Immature natural killer cell (primary cell): ENCODE measurements at places on chromosomes 1 and 21. TPM values are rescaled to one million over a fixed set of nuclear protein-coding genes. Genes with fewer than 3 reads are reported as not detected.

Gene STUM
- not detected for polyA plus RNA-seq

DNA sequence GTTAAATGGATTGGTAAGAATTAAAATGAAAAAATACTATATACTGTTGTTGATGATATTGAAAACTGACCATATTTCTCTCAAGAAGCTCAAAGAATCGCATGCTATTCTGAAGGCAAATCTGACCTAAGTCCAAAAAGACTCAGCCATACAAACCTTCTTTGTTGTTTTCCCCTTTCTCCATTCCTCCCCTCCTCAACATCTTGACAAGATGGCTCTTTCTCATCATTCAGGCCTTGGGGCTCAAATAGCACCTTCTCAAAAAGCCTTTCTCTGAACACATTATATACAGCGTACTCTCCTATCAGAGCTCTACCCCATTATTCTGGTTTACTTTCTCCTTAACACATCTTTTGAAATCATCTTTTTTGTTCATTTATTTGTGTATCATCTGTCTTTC, 17.2 kb downstream of the COLGALT2 start:
- H3K36me3 ChIP-seq: no peaks in the 10 kb centered on the region
- H3K4me1 ChIP-seq: peaks cover 27% of the 10 kb centered on the region
- no peak overlapping the region for H3K4me3 ChIP-seq
- H3K27ac ChIP-seq: no peak overlapping the region

Gene IL19
- not detected for polyA plus RNA-seq

- H3K27me3 ChIP-seq: peaks cover 4% of the 10 kb centered on the region
- no peak overlapping the region for H3K4me3 ChIP-seq
- no peaks in the 10 kb centered on the region for H3K36me3 ChIP-seq
- no peak overlapping the region for H3K27ac ChIP-seq
- DNase-seq: no peak
- H3K4me1 ChIP-seq: no peaks in the 10 kb centered on the region
These were observed 55.2 kb downstream of the LHX9 start for GRCh38 chr1:197972406-197972805.

- peak; percentile 84 for DNase-seq
- peak within 1 kb of the TSS; percentile 90 for H3K27ac ChIP-seq
- no peaks in the 10 kb centered on the region for H3K36me3 ChIP-seq
- H3K4me1 ChIP-seq: peaks cover 20% of the 10 kb centered on the region
- peaks cover 17% of the 10 kb centered on the region for H3K27me3 ChIP-seq
- peak within 1 kb of the TSS; percentile 96 for H3K4me3 ChIP-seq
These were observed at the start of gene C1orf53 for GRCh38 chr1:197902454-197903195. Gene C1orf53 (plus strand): TSS chr1:197902630. CDS start chr1:197902650, 20 bp downstream.

DNA sequence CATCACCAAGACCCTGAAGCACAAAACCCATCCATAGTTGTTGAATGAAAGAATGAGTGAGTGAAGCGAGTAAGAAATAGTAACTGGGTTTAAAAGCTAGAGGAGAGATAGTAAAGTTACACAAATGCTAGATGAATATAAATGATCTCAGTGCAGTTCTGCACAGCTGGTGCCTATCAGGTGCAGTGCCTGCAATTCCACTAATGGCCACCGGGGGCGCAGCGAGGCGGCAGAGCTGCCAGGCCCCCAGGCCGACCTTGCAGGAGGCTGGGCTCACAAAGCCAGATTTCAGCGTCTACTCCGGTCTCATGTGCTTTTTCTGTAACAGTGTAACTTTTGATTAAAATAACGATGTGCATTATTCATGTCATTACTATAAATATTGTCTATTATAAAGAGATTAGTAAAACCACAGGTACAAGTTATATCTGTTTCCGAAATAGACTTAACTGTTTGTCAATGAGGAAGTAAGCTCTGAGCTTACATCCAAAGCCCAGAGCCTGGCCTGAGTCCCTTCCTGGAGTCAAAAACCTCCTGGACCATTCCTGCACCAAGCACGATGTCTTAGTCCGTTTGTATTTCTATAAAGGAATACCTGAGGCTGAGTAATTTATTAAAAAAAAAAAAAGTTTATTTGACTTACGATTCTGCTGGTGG, 477.6 kb downstream of the NPHP4 start:
- H3K4me1 ChIP-seq: no peaks in the 10 kb centered on the region
- H3K4me3 ChIP-seq: no peak overlapping the region
- peaks cover 6% of the 10 kb centered on the region for H3K27me3 ChIP-seq

Gene DHX9
- polyA plus RNA-seq: 71.0 TPM

Gene AMY1A
- not detected for polyA plus RNA-seq

DNA sequence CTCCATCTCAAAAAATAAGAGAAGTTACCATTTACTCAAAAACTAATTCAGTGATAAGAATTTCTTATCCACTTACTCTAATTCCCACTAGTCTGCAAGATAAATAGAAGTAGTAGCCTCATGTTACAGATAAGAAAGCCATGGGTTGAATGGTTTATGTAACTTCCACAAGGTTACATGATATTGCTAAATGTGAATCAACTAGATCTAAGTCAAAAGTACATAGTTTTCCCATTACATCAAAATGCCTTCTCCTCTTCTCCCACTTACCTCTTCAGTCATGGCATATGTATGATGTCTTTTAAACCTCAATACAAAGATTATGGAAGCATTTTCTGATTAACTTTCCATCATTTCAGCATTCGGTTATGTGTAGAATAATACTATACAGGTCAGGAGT, 108.5 kb downstream of the ASH1L start:
- DNase-seq: no peak
- H3K27ac ChIP-seq: no peak overlapping the region
- no peak overlapping the region for H3K4me3 ChIP-seq
- H3K27me3 ChIP-seq: peaks cover 2% of the 10 kb centered on the region

DNA sequence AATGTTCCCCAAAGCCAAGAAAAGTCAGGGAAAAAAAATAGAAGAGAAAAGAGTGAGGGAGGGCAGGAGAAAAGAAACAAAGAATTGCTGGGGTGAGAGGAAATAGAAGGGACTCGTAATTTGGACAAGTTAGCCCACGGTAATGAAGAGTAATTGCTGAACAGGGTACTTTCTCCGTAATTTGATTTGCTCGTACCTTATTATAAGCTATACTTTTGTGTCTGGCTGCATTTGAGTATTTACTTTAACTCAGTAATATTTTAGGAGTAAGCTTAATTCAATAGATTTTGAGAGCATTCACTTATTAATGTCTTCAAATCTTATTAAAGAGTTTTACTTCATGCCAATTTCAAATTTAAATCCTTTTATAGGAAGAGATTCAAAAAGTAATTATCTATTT, 527.5 kb downstream of the COL11A1 start:
- no peaks in the 10 kb centered on the region for H3K4me1 ChIP-seq
- no peak overlapping the region for H3K27ac ChIP-seq
- no peak for DNase-seq
- no peak overlapping the region for H3K4me3 ChIP-seq

Gene UBE2G2
- polyA plus RNA-seq: 43.6 TPM

DNA sequence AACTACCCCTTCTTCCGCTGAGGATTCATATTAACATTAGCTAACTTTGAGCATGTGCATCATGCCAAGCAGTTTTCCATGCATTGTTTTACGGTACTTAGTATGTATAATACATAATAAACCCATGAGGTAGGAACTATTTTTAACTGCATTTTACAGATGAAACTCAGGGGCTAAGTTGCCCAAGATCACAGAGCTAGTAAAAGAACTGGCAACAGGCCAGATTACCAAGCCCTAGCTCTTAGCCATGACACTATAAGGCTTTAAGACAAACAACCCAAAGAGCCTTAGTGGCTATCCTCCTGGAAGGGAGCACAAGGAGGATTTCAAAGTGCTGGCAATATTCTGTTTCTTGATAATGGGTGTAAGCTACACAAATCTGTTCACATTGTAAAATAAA, 6.1 kb downstream of the AK2 start:
- H3K4me1 ChIP-seq: peaks cover 37% of the 10 kb centered on the region
- no peak overlapping the region for H3K4me3 ChIP-seq
- no peaks in the 10 kb centered on the region for H3K27me3 ChIP-seq
- DNase-seq: no peak

Gene TMEM61
- polyA plus RNA-seq: not detected

DNA sequence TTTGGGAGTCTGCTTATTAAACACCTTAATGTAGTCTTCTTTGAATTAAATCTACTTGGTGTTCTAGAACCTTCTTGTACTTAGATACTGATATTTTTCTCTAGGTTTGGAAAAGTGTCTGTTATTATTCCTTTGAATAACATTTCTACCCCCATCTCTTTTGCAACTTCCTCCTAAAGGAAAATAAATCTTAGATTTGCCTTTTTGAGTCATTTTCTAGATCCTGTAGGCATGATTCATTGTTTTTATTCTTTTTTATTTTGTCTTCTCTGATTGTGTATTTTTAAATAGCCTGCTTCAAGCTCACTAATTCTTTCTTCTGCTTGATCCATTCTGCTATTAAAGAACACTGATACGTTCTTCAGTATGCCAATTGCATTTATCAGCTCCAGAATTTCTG, 155.9 kb upstream of the NEGR1 start:
- no peak overlapping the region for H3K27ac ChIP-seq
- DNase-seq: no peak
- no peak overlapping the region for H3K4me3 ChIP-seq
- H3K4me1 ChIP-seq: no peaks in the 10 kb centered on the region
- H3K27me3 ChIP-seq: no peaks in the 10 kb centered on the region

DNA sequence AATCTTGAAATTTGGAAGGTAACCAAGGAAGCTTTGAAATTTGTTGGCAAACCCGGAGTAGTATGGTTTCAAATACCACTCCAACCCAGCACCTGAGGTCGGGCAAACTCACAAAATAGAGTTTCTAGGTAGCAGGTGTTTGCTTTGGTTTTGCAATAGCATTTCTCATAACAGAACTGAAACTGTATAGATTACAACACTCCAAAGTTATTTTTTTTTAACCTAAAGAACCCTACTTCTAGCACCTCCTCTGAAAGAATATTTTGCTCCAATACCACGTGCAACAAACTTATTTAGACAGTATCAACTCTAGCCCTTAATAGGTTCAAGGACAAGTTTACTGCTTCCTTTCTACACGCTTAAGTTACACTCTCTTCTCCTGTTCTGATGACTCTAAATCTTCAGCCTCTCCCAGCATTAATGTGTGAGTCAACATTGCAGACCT, 178.5 kb upstream of the FMN2 start:
- no peaks in the 10 kb centered on the region for H3K4me1 ChIP-seq
- H3K36me3 ChIP-seq: no peaks in the 10 kb centered on the region
- no peak overlapping the region for H3K4me3 ChIP-seq
- no peak for DNase-seq
- H3K27me3 ChIP-seq: peaks cover 4% of the 10 kb centered on the region
- H3K27ac ChIP-seq: no peak overlapping the region

Gene HAO2
- polyA plus RNA-seq: not detected

DNA sequence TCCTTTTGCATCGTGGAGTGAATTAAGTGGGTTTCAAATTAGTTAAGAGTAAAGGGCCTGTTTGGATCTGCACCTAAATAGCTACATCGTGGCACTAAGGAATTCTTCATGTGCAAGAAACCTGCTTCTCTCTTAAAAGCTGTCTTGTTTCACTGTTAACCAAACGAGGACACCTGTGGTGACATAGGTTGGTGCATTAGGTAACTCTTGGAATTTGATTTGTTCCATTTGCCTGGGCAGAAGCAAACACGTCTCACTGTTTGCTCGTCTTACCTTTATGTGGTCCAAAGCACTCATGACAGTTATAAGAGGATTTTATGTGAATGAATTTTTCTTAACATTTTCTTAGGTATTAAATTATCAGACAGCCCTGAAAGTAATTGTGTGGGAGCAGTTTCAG, 60.9 kb downstream of the PRDM2 start:
- no peak overlapping the region for H3K27ac ChIP-seq
- no peak for DNase-seq
- H3K27me3 ChIP-seq: no peaks in the 10 kb centered on the region
- H3K36me3 ChIP-seq: no peaks in the 10 kb centered on the region
- peaks cover 99% of the 10 kb centered on the region for H3K4me1 ChIP-seq

DNA sequence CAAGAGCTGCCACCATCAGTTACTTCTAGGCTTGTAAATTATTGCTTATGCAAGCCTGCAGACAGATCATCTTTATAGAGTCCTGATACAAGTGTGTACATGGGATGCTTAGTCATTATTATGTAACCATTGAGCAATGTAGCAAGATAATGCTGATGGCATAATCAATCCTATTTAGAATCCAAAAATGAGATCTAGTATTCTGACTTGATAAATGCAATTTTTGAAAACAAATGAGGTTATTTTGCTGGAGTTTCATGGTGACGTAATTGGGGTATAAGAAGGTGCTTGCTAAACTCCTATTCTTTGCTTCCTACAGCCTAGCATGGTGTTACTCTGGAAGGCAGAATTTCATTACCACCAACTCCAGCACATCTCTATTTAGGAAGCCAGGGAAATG, 801.7 kb upstream of the PRMT6 start:
- H3K4me3 ChIP-seq: no peak overlapping the region
- H3K27ac ChIP-seq: no peak overlapping the region
- H3K36me3 ChIP-seq: no peaks in the 10 kb centered on the region

GRCh38 chr21:43187715-43188114, 18.9 kb downstream of the CRYAA start:
- no peak overlapping the region for H3K27ac ChIP-seq
- peaks cover 3% of the 10 kb centered on the region for H3K27me3 ChIP-seq
- DNase-seq: no peak
- no peak overlapping the region for H3K4me3 ChIP-seq

Gene GCSAML
- polyA plus RNA-seq: 0.07 TPM

DNA sequence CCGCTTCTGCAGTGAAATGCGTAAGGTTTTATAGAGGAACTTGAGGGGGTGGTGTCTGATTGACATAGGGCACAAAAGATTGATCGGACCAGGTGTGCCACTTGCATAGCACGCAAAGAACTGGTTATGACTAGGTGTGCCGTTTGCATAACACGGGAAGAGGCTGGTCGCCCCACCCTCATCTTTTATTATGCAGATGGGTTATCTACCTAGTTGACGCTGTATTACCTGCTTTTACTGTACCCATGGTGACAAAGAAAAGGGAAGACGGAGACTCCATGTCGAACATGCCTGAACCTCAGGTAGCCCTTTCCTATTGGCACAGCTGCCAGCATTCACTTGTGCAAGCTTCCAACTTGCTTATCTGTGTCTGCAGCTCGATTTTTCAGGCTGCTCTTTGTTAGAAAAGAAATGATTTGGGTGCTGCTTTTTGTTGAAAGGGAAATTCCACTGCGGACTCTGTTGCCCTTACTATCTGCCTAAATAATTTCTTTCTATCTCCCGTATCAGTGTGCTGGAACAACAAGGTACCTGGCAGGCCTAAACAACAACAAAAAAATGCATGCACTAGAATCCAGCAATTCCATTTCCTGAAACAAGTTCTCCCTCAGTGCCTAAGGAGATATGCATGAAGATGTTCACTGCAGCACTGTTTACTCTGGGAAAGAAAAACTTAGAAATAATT, 194.4 kb upstream of the KAZN start:
- DNase-seq: no peak
- no peak overlapping the region for H3K4me3 ChIP-seq
- H3K27me3 ChIP-seq: peaks cover 3% of the 10 kb centered on the region
- H3K27ac ChIP-seq: no peak overlapping the region
- H3K36me3 ChIP-seq: no peaks in the 10 kb centered on the region
- no peaks in the 10 kb centered on the region for H3K4me1 ChIP-seq

- no peaks in the 10 kb centered on the region for H3K27me3 ChIP-seq
- DNase-seq: no peak
- no peaks in the 10 kb centered on the region for H3K36me3 ChIP-seq
- H3K27ac ChIP-seq: no peak overlapping the region
- H3K4me3 ChIP-seq: no peak overlapping the region
These were observed 383.9 kb downstream of the TGFB2 start for GRCh38 chr1:218728898-218729565.

- H3K36me3 ChIP-seq: no peaks in the 10 kb centered on the region
- no peaks in the 10 kb centered on the region for H3K4me1 ChIP-seq
- no peak overlapping the region for H3K4me3 ChIP-seq
These were observed 253.0 kb downstream of the PRDM2 start for GRCh38 chr1:13952985-13953384.
